ENCODE measurements at places on chromosomes 3 and 15.

- no peak overlapping the region for H3K4me3 ChIP-seq
- no peaks in the 10 kb centered on the region for H3K4me1 ChIP-seq
- H3K27ac ChIP-seq = no peak overlapping the region
- ATAC-seq = no peak
These were observed 214.4 kb upstream of the SOX2 start for GRCh38 chr3:181497358-181497757.

GRCh38 chr3:144773350-144773749 lies 801.7 kb downstream of the DIPK2A start:
- ATAC-seq = no peak
- H3K36me3 ChIP-seq = no peaks in the 10 kb centered on the region
- no peaks in the 10 kb centered on the region for H3K27me3 ChIP-seq
- H3K4me1 ChIP-seq = no peaks in the 10 kb centered on the region

- peak overlapping the region; percentile 37 for H3K4me3 ChIP-seq
- peak overlapping the region; percentile 50 for H3K27ac ChIP-seq
- peaks cover 21% of the 10 kb centered on the region for H3K4me1 ChIP-seq
- no peaks in the 10 kb centered on the region for H3K27me3 ChIP-seq
These were observed 200.8 kb upstream of the STRIT1 start for GRCh38 chr3:155494332-155494731.

DNA sequence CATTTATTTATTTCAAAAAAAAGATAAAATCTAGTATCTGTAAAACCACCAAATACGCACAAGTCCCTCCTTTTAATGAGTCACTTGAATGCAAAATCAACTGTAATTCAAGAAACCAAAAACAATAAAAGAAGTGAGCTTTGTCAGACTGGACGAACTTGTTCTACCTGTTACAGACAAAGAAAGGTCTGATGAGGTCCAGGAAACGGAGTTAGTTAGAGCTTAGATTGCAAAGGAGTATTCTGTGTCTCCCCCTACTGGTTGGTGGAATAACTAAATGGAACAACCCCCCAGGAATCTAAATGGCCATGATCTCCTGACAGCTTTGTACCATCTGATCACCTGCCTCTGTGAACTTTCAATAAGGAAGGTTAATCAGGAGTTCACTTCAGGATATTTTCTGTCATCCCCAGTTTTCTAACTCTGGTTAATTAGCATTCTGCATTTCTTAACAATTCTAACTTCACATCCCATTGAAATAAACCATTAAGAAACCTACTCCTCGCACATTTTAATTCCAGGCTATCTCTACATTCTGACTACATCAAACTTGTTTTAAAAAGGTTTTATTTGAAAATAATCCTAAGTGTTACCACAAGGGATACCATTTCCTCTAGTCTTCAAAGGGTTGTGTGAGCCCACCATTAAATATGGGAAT lies 333.0 kb upstream of the SATB1 start:
- no peaks in the 10 kb centered on the region for H3K27me3 ChIP-seq
- no peaks in the 10 kb centered on the region for H3K36me3 ChIP-seq
- no peak overlapping the region for H3K27ac ChIP-seq
- peak; percentile 58 for ATAC-seq
- H3K4me3 ChIP-seq = no peak overlapping the region

GRCh38 chr3:124303305-124303910 lies 311.5 kb upstream of the ROPN1 start:
- peaks cover 6% of the 10 kb centered on the region for H3K4me1 ChIP-seq
- ATAC-seq = no peak
- no peak overlapping the region for H3K27ac ChIP-seq
- peaks cover 15% of the 10 kb centered on the region for H3K27me3 ChIP-seq
- no peak overlapping the region for H3K4me3 ChIP-seq
- H3K36me3 ChIP-seq = no peaks in the 10 kb centered on the region

GRCh38 chr3:82001276-82001923 lies 240.0 kb upstream of the GBE1 start:
- H3K36me3 ChIP-seq = no peaks in the 10 kb centered on the region
- no peak overlapping the region for H3K4me3 ChIP-seq
- no peak for ATAC-seq
- no peak overlapping the region for H3K27ac ChIP-seq
- no peaks in the 10 kb centered on the region for H3K27me3 ChIP-seq

- H3K27ac ChIP-seq = no peak overlapping the region
- no peaks in the 10 kb centered on the region for H3K27me3 ChIP-seq
- H3K36me3 ChIP-seq = no peaks in the 10 kb centered on the region
- no peak overlapping the region for H3K4me3 ChIP-seq
- ATAC-seq = no peak
- H3K4me1 ChIP-seq = no peaks in the 10 kb centered on the region
These were observed 596.3 kb downstream of the TAFA4 start for GRCh38 chr3:68336042-68336441.

DNA sequence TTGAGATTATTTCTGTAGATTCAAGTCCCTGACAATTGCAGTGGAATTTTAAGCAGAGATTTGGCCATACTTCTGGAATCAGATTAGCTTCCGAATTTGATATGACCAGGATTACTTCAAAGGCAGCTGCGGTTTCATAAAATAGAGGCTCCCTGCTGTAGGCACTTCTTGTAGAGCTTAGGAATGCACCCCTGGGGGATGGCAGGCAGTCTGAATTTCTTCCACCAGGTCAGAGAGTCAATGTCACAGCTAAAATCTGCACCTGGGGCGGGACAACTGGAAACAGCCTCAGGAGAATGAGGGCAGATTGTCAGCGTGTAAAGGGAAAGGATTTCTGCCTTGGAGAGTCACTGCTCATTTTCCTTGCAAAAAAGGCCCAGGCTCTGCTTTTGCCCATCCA lies 182.6 kb downstream of the ARRDC4 start:
- ATAC-seq = no peak
- no peak overlapping the region for H3K27ac ChIP-seq
- H3K4me3 ChIP-seq = no peak overlapping the region

DNA sequence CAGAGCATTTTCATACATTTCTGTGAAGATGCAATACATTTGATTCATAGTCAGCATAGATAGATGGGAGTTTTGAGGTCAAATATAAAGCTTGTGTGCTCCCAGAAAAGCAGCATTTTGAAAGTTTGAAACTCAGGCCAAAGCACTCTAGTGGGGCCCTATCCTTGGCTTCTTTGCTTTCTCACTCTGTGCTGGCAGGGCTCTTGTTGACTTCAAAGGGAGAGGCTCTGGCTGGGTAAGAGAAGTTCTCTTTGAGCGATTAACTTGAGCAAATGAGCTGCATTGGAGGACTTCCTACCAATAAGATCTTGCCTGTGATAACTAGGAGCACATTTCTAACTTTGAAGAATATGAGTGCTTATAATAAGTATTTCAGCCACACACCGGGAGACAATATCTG lies 214.0 kb upstream of the RARB start:
- no peaks in the 10 kb centered on the region for H3K27me3 ChIP-seq
- H3K4me1 ChIP-seq = no peaks in the 10 kb centered on the region
- ATAC-seq = no peak
- H3K36me3 ChIP-seq = no peaks in the 10 kb centered on the region
- H3K27ac ChIP-seq = no peak overlapping the region

DNA sequence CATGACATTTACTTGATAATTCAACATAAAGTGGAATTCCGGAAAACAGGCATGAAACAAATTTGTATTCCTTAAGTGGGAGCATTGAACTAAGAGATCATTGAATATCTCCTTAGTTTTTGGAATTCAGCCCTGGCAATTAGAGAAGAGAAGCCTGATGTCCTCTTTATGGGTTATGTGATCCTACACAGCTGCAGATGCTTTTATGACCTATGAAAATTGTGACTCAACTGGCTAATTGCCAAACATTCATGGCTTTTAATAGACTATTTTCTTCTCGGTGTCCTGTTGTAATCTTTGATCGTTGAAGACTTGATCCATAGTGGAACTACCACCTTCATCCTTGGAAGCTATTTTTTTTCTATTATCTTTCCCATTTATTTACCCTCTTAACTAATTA lies 46.1 kb downstream of the AGBL1 start:
- H3K4me1 ChIP-seq = no peaks in the 10 kb centered on the region
- no peak for ATAC-seq

DNA sequence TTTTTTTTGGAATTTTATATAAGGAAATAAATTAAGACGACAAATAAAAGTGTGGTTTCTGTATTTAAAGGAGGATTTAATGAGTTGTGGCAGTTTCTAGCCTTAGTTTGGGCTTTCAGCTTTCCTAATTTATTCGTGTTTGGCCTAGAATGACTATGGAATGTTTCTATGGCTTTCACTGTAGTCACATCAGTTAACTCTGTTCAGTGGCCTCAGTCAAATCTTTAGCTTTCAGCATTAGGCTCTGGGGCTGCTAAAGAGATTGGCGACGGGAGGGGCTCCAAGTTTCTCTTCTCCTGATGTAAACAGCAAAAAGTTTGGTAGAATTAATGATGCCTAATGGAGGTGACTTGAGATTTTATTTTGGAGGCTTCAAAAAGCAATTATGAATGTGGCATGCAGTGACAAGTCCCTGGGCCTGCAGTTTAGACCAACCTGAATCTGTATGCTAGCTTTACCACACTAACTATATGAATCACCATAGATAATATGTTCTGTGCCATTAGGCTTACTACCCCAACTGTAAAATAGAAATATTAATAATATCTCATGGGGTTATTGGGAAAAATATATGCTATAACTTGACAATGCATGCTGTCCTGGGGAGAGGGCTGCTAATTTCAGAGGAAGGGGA lies 47.1 kb upstream of the ADGRG7 start:
- no peaks in the 10 kb centered on the region for H3K27me3 ChIP-seq
- H3K4me3 ChIP-seq = no peak overlapping the region
- ATAC-seq = no peak
- H3K36me3 ChIP-seq = no peaks in the 10 kb centered on the region
- H3K27ac ChIP-seq = no peak overlapping the region
- no peaks in the 10 kb centered on the region for H3K4me1 ChIP-seq

DNA sequence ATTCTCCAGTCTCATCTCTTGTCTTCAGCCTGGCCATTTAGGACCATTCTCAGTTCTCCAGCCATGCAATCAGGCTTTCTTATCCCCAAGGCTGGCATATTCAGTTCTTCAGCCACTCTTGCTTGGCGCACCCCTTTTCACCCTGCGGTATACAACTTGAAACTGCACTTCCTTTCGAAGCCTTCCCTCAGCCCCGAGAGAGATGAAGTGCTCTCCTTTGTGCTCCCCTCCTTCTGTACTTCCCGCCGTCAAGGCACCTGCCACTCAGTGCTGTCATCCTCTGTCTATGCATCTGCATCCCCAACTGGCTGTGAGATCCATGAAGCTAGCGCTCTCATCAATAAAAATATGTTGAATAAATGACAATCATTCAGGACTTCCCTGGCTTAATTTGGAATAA lies 45.7 kb downstream of the MORC1 start:
- ATAC-seq = no peak
- H3K36me3 ChIP-seq = no peaks in the 10 kb centered on the region
- peaks cover 39% of the 10 kb centered on the region for H3K27me3 ChIP-seq
- no peak overlapping the region for H3K27ac ChIP-seq

DNA sequence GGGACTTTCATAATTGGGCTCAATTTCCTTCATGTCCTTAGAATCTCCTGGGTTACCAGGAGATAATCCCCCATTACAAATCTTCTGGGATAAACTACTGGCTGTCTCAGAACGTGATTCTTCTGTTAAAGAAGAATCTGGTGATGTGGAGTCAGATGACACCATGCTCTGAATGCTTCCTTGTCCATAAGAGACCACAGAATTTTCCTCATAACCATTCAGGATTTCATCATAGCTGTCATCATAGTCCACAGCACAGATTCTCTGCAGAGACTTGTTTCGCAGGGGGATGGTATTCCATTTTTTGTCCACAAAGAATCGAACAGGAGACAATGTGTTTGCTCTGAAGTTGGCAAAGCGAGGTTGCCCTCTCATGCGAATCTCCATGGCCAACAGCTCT lies 109.8 kb upstream of the TSPAN3 start:
- H3K4me1 ChIP-seq = peaks cover 56% of the 10 kb centered on the region
- peaks cover 5% of the 10 kb centered on the region for H3K36me3 ChIP-seq
- no peaks in the 10 kb centered on the region for H3K27me3 ChIP-seq
- no peak for ATAC-seq
- H3K4me3 ChIP-seq = peak overlapping the region; percentile 49

GRCh38 chr3:188854772-188855149 lies 317.0 kb upstream of the TPRG1 start:
- H3K27me3 ChIP-seq = no peaks in the 10 kb centered on the region
- H3K27ac ChIP-seq = no peak overlapping the region
- ATAC-seq = no peak

- H3K36me3 ChIP-seq = peaks cover 25% of the 10 kb centered on the region
- H3K4me1 ChIP-seq = peaks cover 35% of the 10 kb centered on the region
- H3K27ac ChIP-seq = no peak overlapping the region
- no peaks in the 10 kb centered on the region for H3K27me3 ChIP-seq
- H3K4me3 ChIP-seq = no peak overlapping the region
These were observed 10.5 kb downstream of the NKTR start for GRCh38 chr3:42610976-42611375.

DNA sequence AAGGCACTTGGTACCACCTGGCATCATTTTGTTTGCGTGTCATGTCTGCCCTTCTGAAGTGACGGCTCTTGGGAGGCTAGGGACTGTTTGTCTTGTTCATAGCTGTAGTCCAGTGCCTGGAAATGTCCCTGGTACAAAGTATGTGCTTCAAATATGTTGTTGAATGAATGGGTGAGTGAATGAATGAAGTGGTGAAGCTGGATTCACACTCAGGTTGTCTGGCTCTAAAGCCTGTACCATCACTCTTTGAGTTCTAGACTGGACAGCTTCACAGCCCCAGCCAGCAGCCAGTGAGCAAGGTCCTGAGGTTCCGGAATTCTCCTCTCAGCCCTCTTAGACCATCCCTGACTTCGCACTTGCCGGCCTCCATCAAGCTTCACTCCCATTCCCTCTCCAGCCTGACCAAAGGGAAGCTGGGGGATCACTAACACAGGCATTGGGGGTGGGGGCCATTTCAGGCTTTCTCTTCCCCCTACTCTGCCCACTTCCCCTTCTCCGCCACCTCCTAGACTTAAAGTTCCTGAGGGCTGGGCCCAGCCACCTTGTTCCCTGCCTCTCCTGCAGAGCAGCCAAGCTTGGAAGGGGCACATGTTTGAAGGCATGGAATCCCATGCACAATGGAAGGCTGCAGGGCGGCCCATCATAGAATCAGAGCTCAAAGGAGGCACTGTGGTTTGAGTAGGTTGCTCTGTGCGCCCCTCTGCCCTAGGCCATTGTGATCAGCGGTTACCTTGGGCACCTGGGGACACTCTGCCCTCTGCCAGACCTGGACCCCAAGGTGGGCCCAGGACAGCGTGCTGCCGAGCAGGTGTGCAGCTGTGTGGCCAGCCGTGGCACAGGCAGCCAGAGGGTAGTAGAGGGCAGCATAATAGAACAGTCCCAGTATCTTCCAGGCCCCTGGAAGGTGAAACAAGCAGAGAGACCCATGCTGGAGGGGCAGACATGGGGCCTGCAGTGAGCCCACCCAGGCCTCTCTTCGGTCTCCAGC lies 7.7 kb downstream of the STRA6 start:
- ATAC-seq = no peak
- no peaks in the 10 kb centered on the region for H3K36me3 ChIP-seq
- peaks cover 5% of the 10 kb centered on the region for H3K4me1 ChIP-seq
- no peak overlapping the region for H3K27ac ChIP-seq
- peaks cover 20% of the 10 kb centered on the region for H3K27me3 ChIP-seq

- no peak for ATAC-seq
- peak overlapping the region; percentile 86 for H3K27ac ChIP-seq
- H3K27me3 ChIP-seq = no peaks in the 10 kb centered on the region
- no peak overlapping the region for H3K4me3 ChIP-seq
- H3K36me3 ChIP-seq = peaks cover 5% of the 10 kb centered on the region
These were observed 106.4 kb upstream of the RPL32 start for GRCh38 chr3:12947504-12948369.

- peaks cover 11% of the 10 kb centered on the region for H3K27me3 ChIP-seq
- H3K36me3 ChIP-seq = no peaks in the 10 kb centered on the region
- no peak overlapping the region for H3K4me3 ChIP-seq
- peak overlapping the region; percentile 72 for H3K27ac ChIP-seq
These were observed 30.2 kb downstream of the BCL2L10 start for GRCh38 chr15:52082197-52083036.
